Progenitor cell of endocrine pancreas (in vitro differentiated cells): ENCODE measurements at places on chromosomes 6 and 20. TPM values are rescaled to one million over a fixed set of nuclear protein-coding genes. Genes with fewer than 3 reads are reported as not detected.

HCK gene
- total RNA-seq, result not detected in 2 replicates

SEC23B gene
- total RNA-seq, result 57.5 and 58.4 TPM in 2 replicates

AKAP7 gene
- 25.5 and 26.4 TPM in 2 replicates for total RNA-seq

ZNF343 gene
- total RNA-seq, result 13.1 and 14.4 TPM in 2 replicates

CPNE5 gene
- total RNA-seq, result 0.16 and 0.24 TPM in 2 replicates

QRSL1 gene
- 17.2 and 18.3 TPM in 2 replicates for total RNA-seq

UBE2J1 gene
- 36.0 and 36.2 TPM in 2 replicates for total RNA-seq

SNRPB gene
- total RNA-seq, result 169 and 180 TPM in 2 replicates

GHRH gene
- 0.75 TPM in 1 of 2 replicates, not detected in the other for total RNA-seq

PACSIN1 gene
- total RNA-seq, result 0.72 and 0.89 TPM in 2 replicates

GRCh38 chr20:48766205-48766604, 61.6 kb downstream of the PREX1 start:
- DNase-seq, result no peak
- no peak overlapping the region for H3K4me3 ChIP-seq
- H3K27ac ChIP-seq, result no peak overlapping the region
- H3K27me3 ChIP-seq, result peaks cover 4% of the 10 kb centered on the region
- no peaks in the 10 kb centered on the region for H3K36me3 ChIP-seq

DNA sequence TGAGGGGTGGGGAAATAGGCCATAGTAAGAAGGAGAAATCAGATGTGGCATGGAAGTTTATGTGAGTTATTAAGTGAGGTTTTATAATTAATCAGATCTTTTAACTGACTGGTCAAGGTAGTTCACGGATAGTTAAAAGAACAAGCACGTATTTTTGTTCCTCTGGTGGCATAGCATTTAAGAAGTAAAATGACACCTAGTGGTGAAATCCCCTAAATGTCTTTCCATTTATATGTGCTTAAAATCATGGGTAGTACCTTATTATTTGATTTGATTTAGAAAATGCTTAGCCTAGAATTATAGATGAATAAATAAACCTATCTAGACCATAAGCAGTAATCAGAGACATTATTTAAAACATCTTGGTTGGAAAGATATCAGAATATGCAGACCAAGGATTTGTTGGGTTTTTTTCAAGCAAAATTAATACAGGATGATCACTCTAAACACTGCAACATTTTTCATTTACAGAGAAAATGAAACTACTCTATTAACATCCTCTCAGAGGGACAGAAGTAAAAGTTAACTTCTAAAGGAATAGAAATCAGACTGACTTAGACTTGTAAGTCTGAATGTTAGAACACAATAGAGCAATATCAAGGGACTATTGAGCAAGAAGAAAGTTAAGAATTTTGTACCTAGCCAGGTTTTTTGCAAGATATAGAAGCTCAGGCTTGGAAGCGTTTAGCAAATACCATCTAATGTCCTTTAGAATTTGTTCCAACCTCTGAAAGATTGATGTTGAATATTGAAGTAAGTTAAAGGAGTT, 81.1 kb downstream of the STXBP5 start:
- H3K27ac ChIP-seq, result no peak overlapping the region
- no peaks in the 10 kb centered on the region for H3K27me3 ChIP-seq
- DNase-seq, result no peak
- H3K36me3 ChIP-seq, result peaks cover 11% of the 10 kb centered on the region
- no peak overlapping the region for H3K4me3 ChIP-seq

GRCh38 chr20:38024496-38024895, 8.8 kb downstream of the TTI1 start:
- no peak for DNase-seq
- H3K27ac ChIP-seq, result no peak overlapping the region
- no peak overlapping the region for H3K4me3 ChIP-seq
- peaks cover 5% of the 10 kb centered on the region for H3K4me1 ChIP-seq

DNA sequence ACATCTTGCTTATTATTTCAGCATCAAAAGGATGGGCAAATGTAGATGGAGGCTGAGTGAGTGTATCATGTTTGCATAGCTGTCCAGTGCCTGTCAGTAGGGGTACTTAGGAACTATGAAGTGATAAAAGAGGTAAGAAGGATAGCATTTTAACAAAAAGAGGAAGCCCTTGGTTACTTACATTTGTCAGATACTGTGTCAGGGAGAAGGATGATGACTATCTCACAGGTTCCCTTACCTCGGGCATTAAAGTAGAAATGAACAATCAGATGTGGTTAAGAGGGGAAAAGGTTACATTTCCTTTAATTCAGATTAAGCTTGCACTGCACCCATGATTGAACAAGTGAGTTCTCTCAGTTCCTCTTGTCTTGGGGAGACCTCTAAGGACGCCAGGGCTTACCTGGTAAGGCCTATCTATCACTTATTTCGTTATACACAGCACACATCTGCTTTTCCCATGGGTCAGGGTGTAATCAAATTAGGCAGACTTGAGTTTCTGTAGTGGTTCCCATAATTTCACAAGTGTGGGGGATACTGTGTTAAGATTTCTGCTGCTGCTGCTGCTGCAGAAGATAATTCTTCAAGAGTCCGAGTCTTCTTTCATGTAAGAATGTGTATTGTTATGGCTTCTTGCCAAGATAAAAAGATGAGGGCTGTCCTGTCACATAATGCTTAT, 4.5 kb downstream of the FOXO3 start:
- peaks cover 24% of the 10 kb centered on the region for H3K4me1 ChIP-seq
- H3K27me3 ChIP-seq, result peaks cover 3% of the 10 kb centered on the region
- no peak overlapping the region for H3K27ac ChIP-seq

DNA sequence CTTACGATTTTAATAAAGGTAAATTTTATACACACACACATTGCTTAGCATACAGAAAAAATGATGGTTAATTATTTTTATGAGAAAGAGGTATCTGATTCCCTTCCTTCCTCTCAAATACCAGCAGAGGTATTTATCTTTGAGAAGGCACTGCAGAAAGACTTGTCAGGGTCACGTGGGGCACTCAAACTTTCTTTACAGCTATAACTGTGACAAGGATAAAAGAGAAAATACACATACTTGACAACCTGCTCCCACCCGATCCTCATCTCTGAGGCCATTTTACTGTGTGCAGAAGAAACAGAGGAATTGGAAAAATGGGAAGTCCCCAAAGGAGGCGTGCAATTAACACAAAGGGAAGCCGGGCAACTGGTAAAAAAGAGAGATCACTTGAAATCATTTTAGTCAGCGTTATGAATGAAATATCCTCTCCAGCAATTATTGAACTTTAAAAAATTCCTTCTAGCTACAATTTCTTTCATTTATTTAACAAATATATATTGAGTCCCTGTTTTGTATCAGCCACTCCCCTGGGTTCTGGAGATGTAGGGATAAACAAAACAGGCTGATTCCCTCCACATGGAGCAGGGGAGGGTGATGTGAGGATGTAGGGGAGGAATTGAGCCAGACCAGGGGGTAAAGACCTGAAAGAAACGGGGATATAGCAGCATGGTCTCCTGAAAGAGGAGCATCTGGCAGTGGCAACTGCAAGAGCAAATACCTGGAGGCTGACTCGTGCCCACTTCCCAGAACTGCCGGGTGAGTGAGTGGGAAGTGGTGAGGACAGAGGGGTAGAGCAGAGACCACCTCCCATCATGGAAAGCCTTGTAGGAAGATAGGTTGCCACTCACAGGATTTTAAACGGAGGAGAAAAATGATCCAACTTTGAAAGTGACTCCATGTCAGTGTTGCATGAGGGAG, 510.3 kb downstream of the KIF16B start:
- no peaks in the 10 kb centered on the region for H3K36me3 ChIP-seq
- H3K4me1 ChIP-seq, result peaks cover 22% of the 10 kb centered on the region
- no peaks in the 10 kb centered on the region for H3K27me3 ChIP-seq
- DNase-seq, result no peak
- no peak overlapping the region for H3K27ac ChIP-seq

DNA sequence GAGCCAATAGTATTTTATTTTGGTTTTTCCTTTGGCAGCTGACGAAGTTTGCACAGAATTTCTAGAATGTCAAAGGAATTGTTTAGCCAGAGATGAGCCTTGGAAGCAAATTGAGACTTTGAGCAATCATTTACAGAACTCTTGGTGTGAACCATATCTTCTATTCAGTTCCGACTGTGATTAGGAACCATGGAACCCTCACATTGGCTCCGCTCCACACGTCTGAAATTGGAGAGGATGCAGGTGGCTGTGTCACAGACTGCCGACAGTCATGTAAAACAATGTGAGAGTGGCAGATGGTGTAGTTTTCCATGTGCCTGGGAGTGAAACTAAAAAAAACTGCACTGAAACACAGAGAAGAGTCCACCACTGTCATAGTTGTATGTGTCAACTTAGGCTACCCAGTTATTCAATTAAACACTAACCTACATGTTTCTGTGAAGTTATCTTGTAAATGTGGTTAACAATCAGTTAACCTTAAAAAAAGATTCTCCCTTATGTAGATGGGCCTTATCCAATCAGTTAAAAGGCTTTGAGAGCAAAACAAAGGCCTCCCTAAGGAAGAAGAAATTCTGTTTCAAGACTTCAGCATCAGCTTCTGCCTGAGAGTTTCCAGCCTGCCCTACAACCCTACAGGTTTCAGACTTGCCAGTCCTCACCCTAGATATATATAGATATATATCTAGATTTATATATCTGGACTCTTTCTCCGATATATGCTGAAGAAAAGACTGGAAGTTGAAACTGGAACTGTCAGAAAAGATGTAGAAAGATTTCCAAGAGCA, 3.3 kb upstream of the HMGN4 start:
- no peak for DNase-seq
- H3K27ac ChIP-seq, result peak overlapping the region; percentile 65
- H3K4me3 ChIP-seq, result peak overlapping the region; percentile 20
- no peaks in the 10 kb centered on the region for H3K36me3 ChIP-seq
- H3K27me3 ChIP-seq, result no peaks in the 10 kb centered on the region
- peaks cover 22% of the 10 kb centered on the region for H3K4me1 ChIP-seq

DNA sequence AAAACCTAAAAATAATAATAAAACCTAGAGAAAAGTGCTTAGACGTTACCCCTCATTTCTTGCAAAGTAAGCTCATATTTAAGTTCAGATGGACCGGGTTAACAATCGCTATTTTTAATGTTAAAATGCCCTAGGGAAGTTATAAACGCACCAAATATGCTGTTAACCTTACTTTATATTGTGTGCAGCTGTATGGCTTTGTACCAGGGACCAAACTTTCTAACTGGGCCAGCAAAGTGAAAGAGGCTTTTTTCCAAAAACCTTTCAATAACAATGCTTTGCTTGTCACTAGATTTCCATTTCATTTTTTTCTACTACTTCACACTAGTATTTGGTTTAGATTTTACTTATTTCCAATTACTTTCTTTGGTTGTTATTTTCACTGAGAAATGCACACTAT, 248.5 kb downstream of the FOXC1 start:
- H3K4me3 ChIP-seq, result no peak overlapping the region
- H3K27me3 ChIP-seq, result peaks cover 10% of the 10 kb centered on the region
- H3K36me3 ChIP-seq, result no peaks in the 10 kb centered on the region
- DNase-seq, result no peak
- no peak overlapping the region for H3K27ac ChIP-seq
- H3K4me1 ChIP-seq, result no peaks in the 10 kb centered on the region

DNA sequence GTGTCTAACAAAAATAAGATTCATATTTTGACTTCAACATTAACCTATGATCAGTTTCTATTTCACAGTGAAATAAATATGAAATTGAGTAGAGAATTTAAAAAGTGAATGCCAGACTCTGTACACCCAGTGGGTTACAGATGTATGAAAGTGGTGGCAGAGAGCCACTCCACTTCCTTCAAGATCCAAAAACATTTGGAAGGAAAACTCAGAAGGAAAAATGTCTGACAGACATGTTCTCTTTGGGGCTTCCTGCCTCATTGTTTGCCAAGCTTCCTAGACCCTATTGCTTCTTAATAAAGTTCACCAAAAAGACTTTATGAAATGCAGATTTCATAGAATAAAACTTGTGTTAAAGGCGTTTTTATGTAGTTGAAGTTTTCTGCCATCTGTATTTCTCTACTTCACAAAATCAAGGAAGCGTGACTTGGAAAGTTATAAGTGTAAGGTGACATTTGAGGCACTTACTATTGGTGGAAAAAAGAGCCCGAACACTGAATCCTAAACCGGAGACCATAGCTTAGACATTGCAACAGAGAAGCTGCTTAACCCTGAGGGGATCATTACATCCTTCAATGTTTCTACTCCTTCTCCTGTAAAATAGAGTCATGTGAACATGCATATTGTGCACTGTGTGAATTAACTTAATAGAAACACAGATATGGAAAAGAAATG, 12.8 kb downstream of the HMGCLL1 start:
- H3K4me1 ChIP-seq, result no peaks in the 10 kb centered on the region
- DNase-seq, result no peak
- no peaks in the 10 kb centered on the region for H3K36me3 ChIP-seq
- H3K4me3 ChIP-seq, result no peak overlapping the region
- no peaks in the 10 kb centered on the region for H3K27me3 ChIP-seq

- no peak for DNase-seq
- H3K4me1 ChIP-seq, result peaks cover 1% of the 10 kb centered on the region
- no peak overlapping the region for H3K4me3 ChIP-seq
- H3K27ac ChIP-seq, result no peak overlapping the region
- H3K36me3 ChIP-seq, result no peaks in the 10 kb centered on the region
- peaks cover 21% of the 10 kb centered on the region for H3K27me3 ChIP-seq
These were observed 221.7 kb upstream of the TAB2 start for GRCh38 chr6:149095842-149096241.

GRCh38 chr6:18148304-18149025, 6.4 kb downstream of the TPMT start:
- no peak overlapping the region for H3K27ac ChIP-seq
- no peak for DNase-seq
- H3K27me3 ChIP-seq, result no peaks in the 10 kb centered on the region
- H3K36me3 ChIP-seq, result peaks cover 3% of the 10 kb centered on the region

- H3K36me3 ChIP-seq, result no peaks in the 10 kb centered on the region
- H3K27ac ChIP-seq, result no peak overlapping the region
- DNase-seq, result no peak
- H3K4me3 ChIP-seq, result no peak overlapping the region
- H3K4me1 ChIP-seq, result peaks cover 2% of the 10 kb centered on the region
These were observed 617.4 kb upstream of the CDH4 start for GRCh38 chr20:60634491-60635172.

- H3K27me3 ChIP-seq, result peaks cover 13% of the 10 kb centered on the region
- no peak for DNase-seq
- H3K4me3 ChIP-seq, result no peak overlapping the region
- H3K36me3 ChIP-seq, result no peaks in the 10 kb centered on the region
- H3K27ac ChIP-seq, result no peak overlapping the region
- H3K4me1 ChIP-seq, result peaks cover 24% of the 10 kb centered on the region
These were observed 28.2 kb upstream of the VEGFA start for GRCh38 chr6:43741829-43742228.

DNA sequence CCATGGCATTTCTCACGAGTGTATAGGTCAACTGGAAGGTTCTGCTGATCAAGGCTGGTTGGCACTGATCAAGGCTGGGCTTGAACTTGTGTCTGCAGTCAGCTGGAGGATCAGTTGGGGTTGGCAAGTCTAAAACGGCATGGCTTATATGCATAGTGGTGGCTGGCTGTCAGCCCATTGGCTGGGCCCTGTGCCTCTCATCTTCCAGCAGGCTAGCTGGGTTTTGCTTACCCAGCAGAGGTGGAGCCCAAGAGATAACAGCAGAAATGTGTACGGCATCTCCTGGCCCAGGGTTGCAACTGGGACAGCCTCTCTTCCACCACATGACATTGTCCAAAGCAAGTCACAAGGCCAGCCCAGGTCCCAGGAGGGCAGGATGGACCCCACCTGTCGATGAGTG, 158.2 kb downstream of the BMP7 start:
- H3K4me3 ChIP-seq, result no peak overlapping the region
- no peak overlapping the region for H3K27ac ChIP-seq
- H3K4me1 ChIP-seq, result peaks cover 7% of the 10 kb centered on the region
- no peak for DNase-seq
- peaks cover 13% of the 10 kb centered on the region for H3K27me3 ChIP-seq

GRCh38 chr6:31251261-31251660, 20.6 kb downstream of the HLA-C start:
- no peaks in the 10 kb centered on the region for H3K4me1 ChIP-seq
- H3K36me3 ChIP-seq, result no peaks in the 10 kb centered on the region
- no peaks in the 10 kb centered on the region for H3K27me3 ChIP-seq
- H3K27ac ChIP-seq, result no peak overlapping the region
- H3K4me3 ChIP-seq, result no peak overlapping the region
